ENCODE measurements at places on chromosomes 7 and 10. TPM values are rescaled to one million over a fixed set of nuclear protein-coding genes. Genes with fewer than 3 reads are reported as not detected.

Gene ASZ1
- not detected for total RNA-seq

Gene ZNF138
- 31.7 TPM for total RNA-seq

Gene PLA2G12B
- total RNA-seq = not detected

Gene FAM241B
- total RNA-seq = 50.1 TPM

DNA sequence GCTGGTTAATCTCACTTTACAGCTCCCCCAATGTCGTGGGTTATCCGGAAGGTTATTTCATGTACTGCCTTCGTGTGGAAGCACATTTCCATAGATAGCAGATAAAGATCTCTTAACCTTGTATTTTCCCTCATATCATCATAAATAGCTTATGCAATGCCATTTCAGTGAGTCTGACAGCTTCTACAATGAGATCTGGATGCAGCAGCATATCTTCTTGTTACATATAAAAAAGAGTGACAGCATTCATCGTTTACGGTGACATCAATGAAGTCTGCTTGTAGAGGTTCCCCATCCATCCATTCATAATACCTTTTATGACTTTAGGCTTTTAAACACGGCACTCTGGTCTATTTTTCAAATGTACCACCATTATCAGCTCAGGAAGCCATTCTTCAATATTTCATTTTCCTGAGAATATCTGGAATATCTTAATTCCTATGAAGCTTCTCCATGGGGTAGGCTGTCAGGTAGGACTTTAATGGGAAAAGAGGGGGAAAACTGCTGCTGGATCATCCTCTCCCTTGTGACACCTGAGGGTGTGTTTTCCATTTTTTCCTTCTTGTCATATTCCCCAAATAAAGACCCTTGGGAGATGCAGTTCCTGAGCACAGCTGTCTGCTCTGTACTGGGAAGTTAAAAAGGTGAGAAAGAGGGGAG is 51.9 kb upstream of the CTBP2 start:
- no peaks in the 10 kb centered on the region for H3K36me3 ChIP-seq
- H3K27ac ChIP-seq = no peak overlapping the region
- DNase-seq = no peak
- H3K4me1 ChIP-seq = no peaks in the 10 kb centered on the region
- no peak overlapping the region for H3K4me3 ChIP-seq
- no peaks in the 10 kb centered on the region for H3K27me3 ChIP-seq

DNA sequence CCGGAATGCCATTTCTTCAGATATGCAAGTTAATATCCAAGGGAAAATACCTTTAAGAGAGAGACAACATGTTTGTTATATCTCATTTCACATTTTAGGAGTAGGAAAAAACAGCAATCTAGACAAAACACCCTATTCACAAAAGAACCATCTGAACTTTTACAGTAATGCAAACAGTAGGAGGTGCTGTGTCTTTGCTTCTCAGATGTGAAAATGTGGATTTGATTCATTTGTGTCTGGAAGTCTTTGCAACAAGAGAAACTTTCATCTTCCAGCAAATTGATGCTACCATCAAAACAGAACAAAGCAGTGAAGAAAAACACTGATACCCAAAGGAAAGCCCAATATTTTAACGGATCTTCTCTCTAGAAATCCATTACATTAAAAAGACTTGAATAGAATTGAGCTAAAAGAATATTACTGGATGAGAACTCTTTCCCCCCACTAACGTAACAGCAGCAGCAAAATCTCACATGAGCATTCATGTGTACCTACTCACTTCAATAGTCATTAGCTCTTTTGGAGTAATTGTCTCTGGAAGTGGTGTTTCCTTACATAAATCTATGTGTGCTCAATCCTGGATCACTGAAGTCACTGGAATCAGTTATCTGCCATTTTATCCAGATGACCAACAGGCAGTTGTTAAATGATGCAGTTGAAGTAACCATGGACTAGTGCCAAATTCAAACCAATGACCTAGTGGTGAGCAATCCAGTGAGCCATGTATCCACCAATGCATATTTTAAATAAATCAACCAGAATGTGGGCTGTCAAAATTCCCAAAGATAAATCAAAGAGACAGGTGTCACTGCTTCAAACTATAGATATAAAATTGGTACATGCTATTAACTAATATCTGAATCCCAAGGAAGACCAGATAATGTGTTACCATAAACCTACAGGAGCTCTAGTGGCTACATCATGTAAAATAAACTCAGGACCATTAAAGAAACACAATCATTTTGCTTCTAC is 1.8 kb downstream of the SEMA3C start:
- peak overlapping the region; percentile 91 for H3K4me3 ChIP-seq
- no peak overlapping the region for H3K27ac ChIP-seq
- no peaks in the 10 kb centered on the region for H3K36me3 ChIP-seq
- DNase-seq = no peak
- peaks cover 5% of the 10 kb centered on the region for H3K27me3 ChIP-seq

GRCh38 chr10:74982634-74982982 is 128.8 kb upstream of the SAMD8 start:
- no peak for DNase-seq
- peaks cover 7% of the 10 kb centered on the region for H3K4me1 ChIP-seq
- H3K27ac ChIP-seq = peak overlapping the region; percentile 84
- no peak overlapping the region for H3K4me3 ChIP-seq
- H3K36me3 ChIP-seq = no peaks in the 10 kb centered on the region

GRCh38 chr7:116691664-116692063 is 19.7 kb downstream of the MET start:
- H3K36me3 ChIP-seq = no peaks in the 10 kb centered on the region
- no peak for DNase-seq
- no peak overlapping the region for H3K27ac ChIP-seq
- no peaks in the 10 kb centered on the region for H3K4me1 ChIP-seq
- H3K27me3 ChIP-seq = no peaks in the 10 kb centered on the region

All from glutamatergic neuron (in vitro differentiated cells).